ENCODE measurements at places on chromosomes 6 and 20.

DNA sequence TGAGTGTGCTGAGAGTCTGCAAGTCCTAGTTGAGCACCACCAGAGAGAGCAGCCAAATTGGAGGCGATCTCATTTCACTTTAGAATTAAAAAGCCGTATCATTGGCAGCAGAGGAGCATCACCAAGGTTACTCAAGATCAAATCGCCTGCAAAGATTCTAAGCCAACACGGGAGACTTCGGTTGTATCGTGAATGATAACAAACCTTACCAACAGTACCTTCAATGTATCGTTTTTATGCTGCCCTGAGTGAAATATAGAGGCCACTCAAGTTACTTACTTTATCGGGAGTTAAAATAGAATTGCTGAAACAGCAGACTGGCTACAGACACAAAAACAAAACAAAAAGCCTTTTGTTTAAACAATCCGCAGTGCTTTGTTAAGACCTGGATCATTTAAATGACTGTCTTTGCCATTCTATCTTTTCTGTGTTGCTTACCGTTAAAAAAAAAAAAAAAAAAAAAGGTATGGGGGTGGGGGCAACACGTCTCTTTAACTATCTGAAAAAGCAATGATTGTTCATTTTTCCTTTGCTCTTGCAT lies 14.2 kb downstream of the NHSL1 start:
- no peak for DNase-seq

GRCh38 chr6:23213193-23213592 lies 643.8 kb downstream of the HDGFL1 start:
- no peak for DNase-seq

GRCh38 chr6:98984121-98984520 lies 36.4 kb upstream of the FBXL4 start:
- DNase-seq, result no peak

DNA sequence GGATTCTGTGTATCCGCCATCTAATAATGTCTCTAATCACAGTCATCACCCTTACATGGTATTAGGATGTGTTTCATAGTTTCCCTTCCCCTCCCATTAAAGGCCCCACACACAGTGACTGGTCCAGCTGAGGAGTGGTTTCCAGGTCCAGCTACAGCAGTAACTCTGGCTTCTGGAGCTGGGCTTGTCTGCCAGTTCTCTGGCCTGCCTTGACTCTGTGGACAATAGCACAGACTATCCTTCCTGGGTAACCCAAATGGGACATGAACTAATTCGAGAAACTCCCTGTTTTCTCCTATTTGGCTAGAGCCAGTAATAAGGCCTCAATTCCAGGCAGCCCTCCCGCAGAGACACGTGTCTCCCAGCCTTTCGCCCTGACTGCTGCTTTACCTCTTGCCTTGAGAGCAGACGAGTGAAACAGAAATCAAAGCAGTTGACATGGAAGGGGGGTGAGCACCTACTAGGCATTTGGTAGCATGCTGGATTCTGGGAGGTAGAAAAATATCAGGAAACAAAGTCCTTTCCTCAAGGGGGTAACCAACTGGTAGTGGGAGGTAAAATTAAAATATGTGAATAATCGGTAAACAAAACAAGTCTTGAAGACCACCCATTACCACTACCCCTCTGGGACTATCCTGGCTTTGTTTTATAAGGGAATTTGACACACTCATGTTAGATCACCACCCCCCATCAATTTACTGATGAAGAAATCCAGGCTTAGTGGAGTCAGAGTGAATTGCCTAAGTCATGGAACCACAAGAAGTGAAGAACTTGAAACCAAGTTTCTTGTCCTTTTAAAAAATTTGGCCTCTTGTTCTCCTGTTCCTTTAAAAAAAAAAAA lies 1.2 kb downstream of the TRAF3IP2 start:
- no peak for DNase-seq

- DNase-seq, result no peak
These were observed 158.7 kb downstream of the UBE3D start for GRCh38 chr6:82906951-82907350.
